ENCODE measurements at places on chromosomes 2 and 18. TPM values are rescaled to one million over a fixed set of nuclear protein-coding genes. Genes with fewer than 3 reads are reported as not detected.

- no peak for DNase-seq
Observed at GRCh38 chr18:78069784-78070664, 820.4 kb downstream of the GALR1 start.

GRCh38 chr2:172921532-172922236 lies 154.0 kb upstream of the MAP3K20 start:
- DNase-seq: no peak

DNA sequence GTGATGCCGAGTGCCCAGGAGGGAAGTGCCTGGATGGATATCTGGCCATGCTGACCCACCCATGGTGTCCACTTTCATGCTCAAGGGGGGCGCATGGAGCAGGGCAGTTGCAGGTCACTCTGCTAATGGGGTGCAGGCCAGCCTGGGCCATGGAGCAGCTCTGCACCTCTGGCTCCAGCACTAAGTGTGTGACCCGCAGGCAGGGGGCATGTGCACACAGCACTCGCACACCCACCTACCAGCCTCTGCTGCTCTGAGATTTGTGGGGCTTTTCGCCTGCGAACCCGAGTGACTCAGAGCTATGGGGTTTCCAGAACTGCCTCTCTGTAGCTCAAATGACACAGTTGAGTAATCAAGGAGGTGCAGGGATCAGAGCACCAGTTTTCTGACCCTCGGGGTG lies 66.2 kb downstream of the CYP26B1 start:
- DNase-seq: no peak

DNA sequence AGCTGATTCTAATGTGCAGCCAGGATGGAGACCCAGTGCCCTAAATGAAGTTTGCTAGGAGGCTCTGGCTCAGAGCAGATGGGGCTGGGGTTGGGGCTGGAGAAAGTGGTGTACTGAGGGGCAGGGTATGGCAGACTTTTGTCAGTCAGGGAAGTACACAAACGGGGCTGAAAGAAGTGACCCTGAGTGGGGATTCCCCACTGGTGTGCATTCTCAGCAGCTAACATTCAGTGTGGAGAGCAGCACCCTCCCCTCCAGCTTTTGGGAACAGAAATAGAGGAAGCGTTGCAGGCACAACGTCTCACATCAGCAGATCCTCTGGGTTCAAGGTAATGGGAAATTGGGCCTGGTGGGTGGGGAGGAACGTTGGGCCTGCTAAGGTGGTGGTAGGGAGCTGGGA lies 89.1 kb upstream of the GCFC2 start:
- no peak for DNase-seq

- no peak for DNase-seq
Observed at GRCh38 chr2:58032016-58032763, 14.4 kb upstream of the VRK2 start.

The ACMSD gene
- total RNA-seq: not detected

The CD28 gene
- total RNA-seq: not detected

The C1QL2 gene
- total RNA-seq: 0.81 TPM

The CCDC121 gene
- 1.6 TPM for total RNA-seq

- no peak for DNase-seq
Observed at GRCh38 chr2:42725657-42726056, 38.3 kb downstream of the OXER1 start.

- no peak for DNase-seq
Observed at GRCh38 chr2:138609446-138609845, 107.9 kb downstream of the SPOPL start.

- no peak for DNase-seq
Observed at GRCh38 chr2:222797261-222797660, 63.6 kb upstream of the ACSL3 start.

- no peak for DNase-seq
Observed at GRCh38 chr2:206354129-206354528, 79.7 kb downstream of the ZDBF2 start.

The GRHL1 gene
- total RNA-seq: 2.8 TPM

The MC5R gene
- not detected for total RNA-seq

- DNase-seq: peak; percentile 43
Observed at GRCh38 chr2:164840458-164840929, 1.1 kb downstream of the COBLL1 start.

- no peak for DNase-seq
Observed at GRCh38 chr2:238260883-238261282, 21.0 kb upstream of the HES6 start.

- no peak for DNase-seq
Observed at GRCh38 chr18:14978962-14979535, 231.1 kb downstream of the ANKRD30B start.

DNA sequence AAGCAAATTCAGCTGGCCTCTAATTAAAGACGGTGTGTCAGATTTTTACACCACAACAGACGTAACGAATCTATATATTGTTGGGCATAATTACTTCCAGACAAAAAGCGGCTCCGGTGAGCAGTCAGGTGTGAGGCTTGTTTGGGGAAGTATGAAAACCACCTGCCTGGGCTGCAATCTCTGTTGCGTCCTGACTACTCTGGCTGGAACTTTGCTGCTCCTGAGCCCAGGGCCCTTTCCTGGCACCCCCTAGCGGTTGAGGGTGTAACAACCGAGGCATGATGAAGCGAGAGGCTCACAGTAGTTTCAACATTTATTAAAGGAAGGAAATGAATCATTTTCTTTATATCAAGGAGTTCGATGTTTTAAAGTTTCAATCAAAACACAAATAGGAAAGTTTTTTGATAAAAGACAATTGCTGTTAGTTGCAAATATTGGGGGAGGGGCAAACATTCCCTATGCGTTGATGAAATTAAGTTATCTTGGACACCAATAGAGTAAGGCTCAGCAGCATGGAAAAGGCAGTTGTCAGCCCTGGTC lies 10.6 kb upstream of the ITGB6 start:
- peak; percentile 81 for DNase-seq

The LPIN1 gene
- 4.4 TPM for total RNA-seq

The CD8A gene
- total RNA-seq: not detected

- no peak for DNase-seq
Observed at GRCh38 chr2:160921386-160921964, 238.8 kb upstream of the TANK start.

The UGT1A7 gene
- not detected for total RNA-seq

GRCh38 chr2:96683972-96684820 lies 41.6 kb downstream of the FER1L5 start:
- no peak for DNase-seq

DNA sequence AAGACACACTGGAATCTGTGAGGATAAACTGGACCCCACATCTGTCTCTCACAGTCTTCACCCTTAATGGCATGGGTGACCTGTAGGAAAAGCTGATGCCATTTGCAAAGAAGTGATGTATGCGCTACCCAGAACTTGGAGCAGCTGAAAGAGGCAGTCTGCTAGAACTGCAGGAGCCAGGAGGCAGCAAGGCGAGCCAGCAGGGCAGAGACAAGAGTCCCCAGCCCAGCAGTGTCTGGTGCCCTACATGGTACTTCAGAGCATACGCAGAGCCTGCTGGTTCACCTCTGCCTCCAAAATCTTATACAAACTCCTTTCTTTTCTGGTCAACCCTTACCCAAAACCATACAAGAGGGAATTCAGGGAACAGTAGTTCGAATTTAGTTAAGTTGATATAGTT lies 683.1 kb upstream of the RAB6C start:
- DNase-seq: no peak

The TMEM185B gene
- total RNA-seq: 29.0 TPM

DNA sequence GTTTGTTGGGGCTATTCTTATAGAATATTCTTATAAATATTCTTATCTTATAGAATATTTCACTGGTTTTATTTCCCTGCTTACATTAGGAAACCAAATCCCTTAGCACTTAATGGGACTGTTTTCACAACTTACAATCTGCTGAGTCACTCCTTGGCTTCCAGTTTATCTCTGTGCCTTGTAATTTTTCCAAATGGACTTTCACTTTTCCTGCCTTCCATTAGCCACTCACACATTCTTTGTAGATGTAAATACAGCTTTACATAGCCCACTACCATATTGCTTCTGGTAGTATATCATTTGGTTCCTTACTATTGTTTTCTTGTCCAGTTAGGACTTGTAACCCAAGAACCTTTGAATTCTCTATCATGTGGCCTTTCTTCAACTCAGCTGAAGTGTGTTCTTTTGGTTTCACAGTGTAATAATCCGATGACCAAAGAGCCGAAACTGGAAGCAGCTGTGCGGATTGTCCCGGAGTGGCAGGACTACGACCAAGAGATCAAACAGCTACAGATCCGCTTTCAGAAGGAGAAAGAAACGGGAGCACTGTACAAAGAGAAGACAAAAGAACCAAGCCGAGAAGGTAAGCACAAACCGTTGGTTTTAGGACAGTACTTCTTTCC lies 96.1 kb downstream of the UGGT1 start:
- DNase-seq: no peak

- DNase-seq: no peak
Observed at GRCh38 chr2:216574046-216574445, 59.2 kb upstream of the IGFBP2 start.

DNA sequence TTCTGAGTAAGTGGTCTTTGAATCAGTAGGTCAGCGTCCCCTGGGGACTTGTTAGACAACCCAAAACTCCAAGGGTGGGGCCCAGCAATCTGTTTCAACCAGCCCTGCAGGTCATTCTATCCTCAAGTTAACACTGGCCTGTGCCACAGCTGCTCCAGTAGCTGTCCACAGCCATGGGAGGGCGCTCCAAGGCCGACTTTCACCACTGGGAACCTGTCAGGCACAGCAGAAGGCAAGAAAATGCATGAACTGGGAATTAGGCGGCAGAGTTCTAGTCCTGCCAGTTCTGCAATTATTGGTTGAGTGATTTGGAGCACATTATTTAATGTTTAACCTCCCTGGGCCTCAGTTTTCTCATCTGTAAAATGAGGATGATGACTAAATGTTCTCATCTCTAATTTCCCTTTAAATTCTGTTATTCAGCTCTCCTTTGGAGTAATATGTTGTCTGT lies 17.4 kb upstream of the MRPL33 start:
- peak; percentile 88 for DNase-seq

- no peak for DNase-seq
Observed at GRCh38 chr18:23573626-23574431, 12.5 kb downstream of the NPC1 start.

- DNase-seq: peak; percentile 62
Observed at GRCh38 chr2:112626604-112627059, 19.1 kb upstream of the SLC20A1 start.

The NGEF gene
- 1.9 TPM for total RNA-seq

The RAB31 gene
- total RNA-seq: 20.9 TPM

The OR6B2 gene
- total RNA-seq: not detected

The UGT1A8 gene
- total RNA-seq: not detected

DNA sequence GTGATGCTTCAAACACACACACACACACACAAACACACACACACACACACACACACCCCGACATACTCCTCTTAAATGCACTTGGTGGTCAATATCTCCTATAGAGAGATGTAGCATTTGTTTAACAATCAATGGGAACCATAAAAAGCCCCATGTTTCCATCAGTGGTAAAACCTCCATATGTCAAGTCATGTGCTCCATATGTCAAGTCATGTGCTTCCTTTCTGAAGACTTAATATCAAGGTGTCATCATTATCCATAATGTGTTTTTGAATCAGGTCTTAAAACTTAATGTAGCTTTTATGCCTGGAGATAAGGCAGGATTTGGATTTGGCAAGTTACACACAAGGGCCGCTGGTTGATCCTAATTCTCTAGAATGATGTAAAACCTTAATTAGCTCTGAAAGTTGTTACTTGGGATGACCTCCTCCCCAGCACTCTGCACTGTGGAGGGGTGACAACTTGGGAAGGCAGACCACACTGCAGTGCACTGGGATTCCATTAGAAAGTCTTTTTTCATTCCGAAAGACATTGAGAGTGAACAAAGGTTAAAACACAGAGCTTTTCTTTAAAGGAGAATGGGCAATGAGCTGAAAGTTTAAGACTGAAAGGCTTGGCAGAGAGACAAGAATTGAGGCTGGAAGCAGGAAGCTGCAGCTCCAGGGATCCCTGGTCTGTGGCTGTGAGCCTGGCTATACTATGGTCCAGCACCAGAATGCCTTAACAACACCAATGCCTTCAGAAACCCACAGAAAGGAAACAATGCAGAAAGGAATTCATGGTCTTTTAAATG lies 26.4 kb downstream of the ALK start:
- DNase-seq: no peak

DNA sequence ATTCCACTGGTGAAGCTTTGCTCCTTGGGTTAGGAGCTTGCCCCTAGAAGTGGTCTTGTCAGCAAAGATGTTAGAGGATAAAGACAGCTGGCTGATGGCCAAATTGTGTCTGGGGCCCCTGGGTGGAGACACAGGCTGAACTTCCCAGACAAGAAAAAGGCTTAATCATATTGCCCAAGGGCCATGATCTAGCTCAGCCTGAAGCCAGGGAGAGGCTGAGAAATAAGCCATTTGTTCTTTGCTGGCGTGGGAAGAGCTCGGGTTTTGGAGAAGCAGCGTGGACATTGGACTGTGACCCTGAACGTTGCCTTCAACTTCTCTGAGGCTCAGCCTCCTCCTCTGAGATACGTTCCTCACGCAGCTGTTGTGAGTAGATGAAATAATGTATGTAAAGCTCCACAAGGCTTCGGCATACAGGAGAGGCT lies 153.0 kb downstream of the ZFP36L2 start:
- no peak for DNase-seq

GRCh38 chr2:203534621-203535077 lies 452 bp downstream of the RAPH1 start:
- DNase-seq: no peak

The RBM44 gene
- total RNA-seq: 0.22 TPM
